ENCODE measurements at places on chromosomes 6 and 20. TPM values are rescaled to one million over a fixed set of nuclear protein-coding genes. Genes with fewer than 3 reads are reported as not detected.

HCRTR2 gene
- not detected for total RNA-seq

OR2J1 gene
- not detected for total RNA-seq

TXLNB gene
- total RNA-seq: 0.07 TPM

- DNase-seq: no peak
Measured at GRCh38 chr6:121465101-121465500, 29.7 kb downstream of the GJA1 start.

DNA sequence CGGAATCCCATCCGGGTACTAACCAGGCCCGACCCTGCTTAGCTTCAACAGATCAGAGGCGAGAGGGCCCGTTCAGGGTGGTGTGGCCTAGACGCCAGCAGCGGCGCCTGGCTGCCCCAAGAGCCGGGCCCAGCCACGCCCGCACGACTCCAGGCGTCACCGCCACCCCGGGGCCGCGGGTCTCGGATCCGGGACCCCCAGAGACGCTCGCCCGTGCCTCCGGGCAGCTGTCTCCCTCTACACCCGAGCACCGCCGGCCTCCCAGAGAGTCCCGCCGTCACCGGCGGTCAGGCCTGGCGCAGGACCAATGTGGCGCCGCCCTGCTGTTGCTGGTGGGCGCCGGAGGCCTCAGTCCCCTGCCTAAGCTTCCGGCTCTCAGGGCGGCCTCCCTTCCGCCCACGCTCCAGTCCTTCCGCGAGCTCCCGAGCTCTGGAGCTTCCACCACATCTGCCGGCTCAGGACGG is 441.2 kb upstream of the DEFB115 start:
- peak; percentile 68 for DNase-seq

DNA sequence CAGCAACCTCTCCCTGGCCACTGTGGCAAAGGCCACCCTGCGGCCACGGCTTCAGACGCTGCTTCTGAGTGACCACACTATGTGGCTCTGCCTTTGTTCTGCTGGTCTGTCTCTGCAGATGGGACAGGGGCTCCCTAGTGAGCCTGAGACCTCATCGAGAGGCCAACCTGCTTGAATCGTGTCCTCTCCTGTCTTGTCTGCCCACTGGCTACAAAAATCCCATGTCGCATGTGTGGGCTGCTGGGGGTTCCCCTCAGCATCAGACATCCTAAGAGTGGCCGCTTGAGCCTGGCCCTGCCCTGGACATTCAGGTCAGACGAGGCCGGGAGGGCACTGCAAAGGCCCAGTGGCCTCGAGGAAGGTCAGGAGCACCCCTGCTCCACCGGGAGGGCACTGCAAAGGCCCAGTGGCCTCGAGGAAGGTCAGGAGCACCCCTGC is 222.9 kb downstream of the DLL1 start:
- peak; percentile 30 for DNase-seq

All from right lobe of liver (tissue), 6 donors.